ENCODE measurements at places on chromosomes 2 and 18.

DNA sequence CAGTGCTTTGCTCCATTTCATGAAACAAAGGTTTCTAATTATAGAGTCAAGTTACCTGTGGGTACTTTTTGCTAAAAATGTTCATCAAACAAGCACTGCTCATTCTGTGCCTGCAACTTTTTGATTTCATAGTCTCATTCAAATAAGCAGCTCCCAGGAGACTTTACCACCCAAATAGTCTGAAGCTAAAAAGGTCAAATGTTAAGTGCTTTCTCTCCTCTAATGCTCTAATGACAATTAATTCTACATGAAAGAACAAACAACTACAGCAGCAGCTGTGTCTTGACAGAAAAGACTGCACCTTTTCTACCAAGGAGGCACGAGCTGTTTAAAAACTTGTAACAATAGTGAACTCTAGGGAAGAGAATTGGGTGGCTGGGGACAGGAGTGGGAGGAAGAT lies 65.3 kb downstream of the CCDC93 start:
- no peak for DNase-seq

DNA sequence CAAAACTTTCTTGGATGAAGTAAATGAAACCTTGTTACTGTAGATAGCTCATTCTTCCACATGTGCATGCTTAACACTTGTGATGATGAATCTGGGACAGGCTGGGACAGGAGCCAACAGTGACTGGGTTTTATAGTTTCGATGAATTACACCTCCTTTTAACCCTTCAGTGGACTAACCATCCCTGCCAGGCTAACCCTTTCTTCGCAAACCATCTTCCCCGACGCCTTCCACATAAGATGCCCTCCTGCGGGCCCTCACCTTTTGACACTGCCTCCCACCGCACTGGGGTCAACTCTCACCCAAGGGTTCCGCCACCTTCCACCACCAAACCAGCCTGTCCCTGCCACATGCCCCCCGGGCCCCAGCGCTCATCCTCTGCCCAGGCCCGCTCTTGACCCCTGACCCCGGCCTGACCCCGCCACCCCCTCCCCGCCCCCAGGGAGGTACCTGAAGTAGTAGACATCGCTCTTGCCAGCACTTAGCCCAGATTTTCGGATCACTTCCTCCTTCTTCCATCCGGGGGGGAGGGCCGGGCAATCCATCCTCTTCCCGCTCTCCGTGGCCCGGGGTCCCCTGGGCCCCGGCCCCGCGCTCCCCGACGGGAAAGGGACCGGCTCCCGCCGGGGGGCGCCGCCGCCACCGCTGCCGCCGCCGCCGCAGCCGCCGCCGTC lies 764 bp downstream of the MBD2 start:
- DNase-seq, result peak; percentile 59

DNA sequence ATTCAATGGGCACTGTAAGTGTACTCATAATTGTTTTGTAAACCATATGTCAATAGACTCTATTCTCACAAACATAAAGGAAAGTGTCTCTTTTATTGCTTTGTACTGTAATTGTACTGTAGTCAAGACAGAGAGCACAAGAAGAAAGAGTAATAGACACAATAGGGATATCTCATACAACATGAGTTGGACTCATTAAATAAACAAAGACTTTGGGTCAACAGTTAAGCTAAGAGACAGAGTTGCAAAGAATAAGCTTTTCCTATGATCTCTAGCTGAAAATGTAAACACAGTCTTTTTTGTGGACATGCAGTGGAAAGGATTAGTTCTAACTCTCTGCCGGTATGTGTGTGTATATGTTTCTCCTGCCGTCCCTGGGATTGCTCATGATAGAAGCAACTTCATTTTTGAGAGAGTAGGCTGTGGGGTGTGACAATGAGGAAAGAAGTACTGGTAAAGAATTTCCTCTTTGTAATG lies 13.9 kb upstream of the KYNU start:
- DNase-seq, result no peak

GRCh38 chr2:216695401-216695821 lies at the start of gene IGFBP5:
Gene IGFBP5, minus strand, starts transcription at chr2:216695549. Its CDS starts 774 bp downstream, at chr2:216694775.
- peak; percentile 87 for DNase-seq

- DNase-seq, result no peak
Observed at GRCh38 chr2:165587335-165587938, 117.9 kb downstream of the CSRNP3 start.

DNA sequence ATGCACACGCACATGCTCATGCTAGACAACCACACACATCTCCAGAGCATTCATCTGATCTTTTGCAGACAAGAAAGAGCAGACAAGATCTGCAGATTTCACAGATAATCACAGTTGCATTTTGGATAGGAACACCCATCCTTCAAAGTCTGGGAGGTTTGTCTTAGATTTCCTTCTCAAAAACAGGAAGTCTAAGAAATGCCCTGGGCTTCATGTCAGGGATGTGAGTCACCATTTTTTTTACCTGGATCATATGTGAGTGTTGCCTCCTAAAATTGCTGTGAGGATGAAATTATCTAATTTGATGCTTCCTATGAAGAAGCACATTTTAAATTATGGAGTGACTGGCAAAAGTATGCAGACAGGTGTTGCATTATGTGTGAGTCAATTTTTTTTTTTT lies 46.1 kb downstream of the SRD5A2 start:
- no peak for DNase-seq

DNA sequence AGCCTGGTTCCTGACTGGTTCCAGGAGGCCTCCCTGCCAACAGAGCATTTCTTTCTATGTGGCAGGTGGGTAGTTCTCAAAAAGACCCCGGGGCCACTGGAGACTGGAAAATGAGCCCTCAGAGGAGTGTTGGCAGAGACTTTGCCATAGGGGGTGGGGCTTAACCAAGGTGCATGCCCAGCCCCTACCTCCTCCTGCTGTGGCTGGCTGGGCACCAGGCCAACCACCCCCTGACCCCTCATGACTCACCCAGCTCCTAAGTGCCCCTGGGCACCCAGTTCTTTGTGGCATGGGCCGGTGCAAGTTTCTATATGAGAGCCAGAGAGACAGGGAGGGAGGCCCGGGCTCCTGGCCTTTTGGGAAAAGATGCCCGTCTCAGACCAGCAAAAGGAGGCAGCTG lies 98.2 kb upstream of the SMAD2 start:
- DNase-seq, result no peak

DNA sequence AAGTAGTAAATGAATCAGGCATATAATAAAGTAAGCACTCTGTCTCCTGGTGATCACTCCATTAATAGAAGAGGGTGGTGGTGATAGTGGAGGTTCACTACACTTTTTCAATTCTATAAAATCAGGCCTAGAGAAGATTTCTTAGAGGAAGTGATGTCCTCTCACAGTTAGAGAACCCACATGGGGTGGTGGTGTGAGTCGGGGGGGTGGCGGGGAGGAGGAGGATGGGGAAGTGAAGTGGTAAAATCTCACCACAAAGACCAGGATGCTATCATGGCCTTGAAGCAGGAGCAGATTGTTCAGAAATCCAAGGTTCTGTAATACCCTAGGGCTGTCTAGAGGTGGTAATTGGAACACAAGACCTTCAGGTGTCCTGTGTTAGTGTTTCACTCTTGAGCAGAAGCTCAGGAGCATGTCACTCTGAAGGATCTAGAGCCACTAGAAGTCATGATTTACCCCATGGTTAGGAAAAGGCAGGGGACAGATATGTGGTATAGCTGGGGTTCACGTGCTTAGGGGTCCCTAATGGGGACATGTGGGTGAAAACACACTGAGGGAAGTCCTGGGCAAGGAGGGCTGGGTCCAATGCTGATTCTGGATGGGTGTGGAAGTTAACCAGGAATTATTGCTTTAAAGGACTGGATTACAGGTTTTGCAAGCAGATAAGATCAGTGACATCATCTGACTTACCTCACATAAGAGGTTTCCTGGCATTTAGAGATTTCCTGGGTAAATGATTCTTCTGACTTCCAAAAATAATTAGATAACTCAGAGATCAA lies 31.0 kb downstream of the RNF125 start:
- no peak for DNase-seq

DNA sequence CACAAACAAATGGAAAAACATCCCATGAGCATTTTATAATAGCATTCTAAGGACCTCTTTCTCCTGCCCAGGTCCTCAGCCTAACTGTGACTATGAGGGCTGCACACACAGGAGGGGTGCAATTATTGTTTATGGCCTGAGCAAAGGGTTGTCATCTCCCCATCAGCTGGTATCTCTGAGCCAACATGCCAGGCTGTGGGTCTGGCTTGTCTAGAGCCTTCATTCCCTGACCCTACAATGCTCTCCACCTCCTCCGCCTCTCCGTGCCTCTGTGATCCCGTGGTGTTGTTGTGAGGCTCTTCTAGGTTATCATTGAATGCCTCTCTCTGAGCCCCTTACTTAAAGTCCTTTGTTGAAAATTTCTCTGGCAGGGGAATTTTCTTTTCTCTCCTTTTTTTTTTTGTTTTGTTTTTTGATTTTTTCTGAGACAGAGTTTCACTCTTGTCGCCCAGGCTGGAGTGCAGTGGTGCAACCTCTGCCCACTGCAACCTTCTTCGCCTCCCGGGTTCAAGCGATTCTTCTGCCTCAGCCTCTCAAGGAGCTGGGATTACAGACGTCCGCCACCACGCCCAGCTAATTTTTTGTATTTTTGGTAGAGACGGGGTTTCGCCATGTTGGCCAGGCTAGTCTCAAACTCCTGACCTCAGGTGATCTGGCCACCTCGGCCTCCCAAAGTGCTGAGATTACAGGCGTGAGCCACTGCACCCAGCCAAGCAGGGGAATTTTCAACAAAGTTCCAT lies 126.4 kb downstream of the SMAD7 start:
- no peak for DNase-seq

GRCh38 chr2:184769023-184769422 lies 170.7 kb downstream of the ZNF804A start:
- no peak for DNase-seq

- DNase-seq, result no peak
Observed at GRCh38 chr2:113079131-113079530, 11.4 kb downstream of the IL1F10 start.

DNA sequence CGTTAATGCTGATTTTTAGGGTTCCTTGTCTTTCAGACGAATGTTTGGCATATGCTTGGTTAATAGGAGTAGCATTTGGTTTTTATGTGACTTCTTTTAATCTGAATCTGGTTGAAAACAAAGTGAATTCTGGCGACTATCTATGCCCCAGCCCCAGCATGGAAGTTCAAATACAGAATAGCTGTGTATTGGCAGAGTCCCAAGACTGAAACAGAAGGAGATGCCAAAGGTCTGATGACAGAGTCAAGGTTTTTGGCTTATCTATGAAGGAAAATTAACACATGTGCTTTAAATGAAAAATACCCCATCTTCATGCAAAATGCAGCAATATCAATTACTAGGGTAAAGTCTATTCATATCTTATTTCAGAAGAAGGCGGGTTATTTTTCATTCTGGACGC lies 734.8 kb upstream of the NXPH2 start:
- DNase-seq, result no peak

DNA sequence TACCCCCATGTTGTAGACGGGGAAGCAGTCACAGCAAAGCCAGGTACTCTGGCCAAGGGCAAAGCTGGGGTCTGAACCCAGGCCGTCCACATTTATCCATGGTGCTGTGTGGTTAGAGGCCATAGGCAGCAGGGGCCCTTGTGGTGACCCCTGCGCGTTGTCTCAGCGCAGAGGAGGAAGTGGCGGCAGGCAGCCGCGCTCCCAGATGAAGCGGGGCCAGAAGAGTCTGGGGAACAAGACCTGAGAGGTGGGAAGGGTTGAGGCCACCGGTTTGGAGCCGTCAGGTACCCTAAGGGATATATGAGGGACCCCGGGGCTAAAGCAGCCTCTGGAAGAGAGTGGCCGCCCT lies 770 bp downstream of the ZNF396 start:
- peak; percentile 47 for DNase-seq

DNA sequence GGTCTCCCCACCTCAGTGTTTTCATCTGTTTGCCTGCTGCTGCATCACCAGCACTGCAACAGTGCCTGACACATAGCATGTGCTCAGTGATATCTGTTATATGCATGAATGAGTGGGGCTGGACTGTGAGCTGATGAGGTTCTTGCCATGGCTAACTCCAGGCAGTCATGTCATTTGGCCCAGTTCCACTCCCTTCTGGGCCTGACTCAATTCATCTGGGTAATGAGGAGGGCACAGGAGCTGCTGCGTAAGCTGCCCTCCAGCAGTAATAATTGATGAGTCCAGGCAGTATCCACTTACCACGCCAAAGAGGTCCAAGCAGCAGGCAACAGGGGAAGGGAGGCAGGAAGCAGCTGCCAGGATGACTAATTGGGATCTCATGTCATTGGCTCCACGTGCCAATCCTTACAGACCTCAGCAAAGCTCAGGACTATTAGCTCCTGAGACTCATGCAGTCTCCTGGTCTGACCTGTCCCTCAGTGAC lies 34.1 kb upstream of the MAT2A start:
- DNase-seq, result peak; percentile 70

GRCh38 chr2:228675646-228676045 lies 494.2 kb upstream of the SPHKAP start:
- DNase-seq, result no peak

DNA sequence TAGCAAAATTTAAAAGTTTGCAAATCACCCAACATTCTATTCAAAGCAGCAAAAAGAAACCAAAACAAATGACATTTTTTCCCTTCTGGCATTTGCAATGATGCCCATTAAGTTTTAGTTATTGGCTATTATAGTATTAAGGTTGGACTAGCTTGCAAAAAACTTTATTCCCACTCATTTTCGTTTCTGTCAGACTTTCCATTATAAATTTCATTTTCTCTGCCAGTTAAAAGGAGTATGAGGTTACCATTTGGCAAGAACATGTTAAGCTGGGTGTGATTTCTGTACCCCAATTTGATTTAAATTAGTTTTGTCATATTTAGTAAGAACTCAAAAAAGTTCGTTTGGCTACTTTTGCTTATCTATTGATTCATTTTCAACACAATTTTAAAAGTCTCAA lies 187.9 kb downstream of the TCF4 start:
- DNase-seq, result no peak

DNA sequence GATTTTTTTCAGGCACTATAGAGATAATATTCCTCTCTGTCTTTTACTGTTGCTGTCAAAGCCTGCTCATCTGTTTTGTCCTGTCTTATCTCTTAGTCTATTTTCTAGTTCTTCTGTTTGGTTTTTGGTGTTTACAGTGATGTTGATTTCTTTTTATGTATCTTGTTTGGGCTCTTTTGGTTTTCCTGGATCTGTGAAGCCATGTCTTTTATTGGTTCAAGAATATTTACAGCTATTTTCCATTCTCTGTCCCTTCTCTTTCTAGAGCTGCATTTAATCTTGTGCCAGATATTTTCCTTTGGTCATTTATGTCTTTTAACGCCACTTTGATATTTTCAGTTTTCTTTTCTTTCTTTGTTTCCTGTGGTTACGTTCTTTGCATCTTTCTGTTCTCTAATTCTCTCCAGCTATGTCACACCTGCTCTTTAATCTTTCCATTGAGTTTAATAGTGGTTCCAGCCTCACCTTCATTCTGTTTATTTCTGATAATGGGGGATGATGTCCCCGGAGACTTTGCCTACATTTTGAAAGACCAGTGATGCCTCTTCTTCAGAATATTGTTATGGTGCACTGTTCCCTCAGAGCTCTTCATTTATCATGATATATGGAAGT lies 32.0 kb downstream of the SMCHD1 start:
- no peak for DNase-seq

- no peak for DNase-seq
Observed at GRCh38 chr2:127917916-127918315, 32.2 kb upstream of the AMMECR1L start.

GRCh38 chr18:42011053-42011452 lies 56.0 kb downstream of the PIK3C3 start:
- no peak for DNase-seq

- peak; percentile 4 for DNase-seq
Observed at GRCh38 chr18:6382963-6383362, 31.7 kb downstream of the L3MBTL4 start.

- no peak for DNase-seq
Observed at GRCh38 chr18:46447323-46447722, 209.7 kb downstream of the LOXHD1 start.

- no peak for DNase-seq
Observed at GRCh38 chr2:147211484-147211883, 633.3 kb upstream of the ACVR2A start.

- no peak for DNase-seq
Observed at GRCh38 chr2:98489971-98490962, 45.6 kb downstream of the INPP4A start.

Data from NCI-H1092 treated with DMSO at 0.1 percent for 48 hours (cell line).